ENCODE measurements at places on chromosomes 13 and 19.

DNA sequence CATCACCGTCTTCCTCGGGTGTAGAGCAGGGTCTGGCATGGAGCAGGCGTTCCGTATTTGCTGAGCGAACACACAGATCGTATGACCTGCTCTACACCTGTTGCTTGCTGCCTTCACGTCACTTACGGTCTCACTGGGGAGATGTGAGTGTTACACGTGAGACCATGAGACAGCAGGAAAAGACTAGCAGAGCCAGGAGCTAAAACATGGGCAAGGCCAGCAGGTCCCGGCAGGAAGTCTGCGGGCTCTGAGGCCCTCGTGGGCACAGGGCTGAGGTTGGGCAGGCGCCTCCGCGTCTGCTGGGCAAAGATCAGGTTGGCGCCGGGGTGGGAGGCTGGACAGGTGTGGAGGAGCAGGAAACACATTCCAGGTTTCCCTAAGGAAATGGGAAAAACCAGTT is 19.7 kb upstream of the GTF3A start:
- no peak for DNase-seq

DNA sequence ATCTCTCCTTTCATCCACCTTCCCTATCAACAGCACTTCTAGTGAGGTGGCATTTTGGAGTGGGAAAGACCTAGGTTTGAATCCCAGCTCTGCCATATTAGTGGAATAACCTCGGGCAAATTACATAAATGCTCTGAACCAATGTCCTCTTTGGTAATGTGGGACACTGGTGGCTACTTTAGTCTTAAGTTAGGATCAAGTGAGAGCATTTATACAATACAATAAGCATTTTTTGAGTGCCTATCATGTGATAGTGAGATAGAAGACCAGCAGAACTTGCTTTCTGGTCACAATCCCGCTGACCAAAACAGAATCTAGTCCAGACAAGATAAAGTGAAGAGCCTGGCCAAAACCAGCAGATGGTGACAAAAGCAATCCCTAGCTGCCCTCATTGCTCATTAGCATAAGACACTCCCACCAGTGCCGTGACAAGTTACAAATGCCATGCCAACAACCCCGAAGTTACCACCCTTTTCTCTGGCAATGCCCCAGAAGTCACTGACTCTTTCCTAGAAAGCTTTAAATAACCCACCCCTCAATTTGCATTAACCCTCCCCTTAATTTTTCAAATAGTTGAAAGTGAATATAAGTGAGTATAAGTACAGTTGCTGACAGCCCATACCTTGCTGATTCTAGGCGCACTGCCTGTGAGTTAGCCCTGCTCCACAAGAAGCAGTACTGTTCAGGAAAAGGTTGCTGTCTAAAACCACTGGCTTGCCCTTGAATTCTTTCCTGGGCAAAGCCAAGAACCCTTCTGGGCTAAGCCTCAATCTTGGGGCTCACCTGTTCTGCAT is 28.9 kb upstream of the KPNA3 start:
- DNase-seq: no peak

- no peak for DNase-seq
Measured at GRCh38 chr19:38693380-38694223, 46.2 kb downstream of the ACTN4 start.

GRCh38 chr19:38221421-38221820 is 2.6 kb downstream of the DPF1 start:
- DNase-seq: no peak

GRCh38 chr19:41384351-41384750 is 8.0 kb downstream of the TMEM91 start:
- no peak for DNase-seq

DNA sequence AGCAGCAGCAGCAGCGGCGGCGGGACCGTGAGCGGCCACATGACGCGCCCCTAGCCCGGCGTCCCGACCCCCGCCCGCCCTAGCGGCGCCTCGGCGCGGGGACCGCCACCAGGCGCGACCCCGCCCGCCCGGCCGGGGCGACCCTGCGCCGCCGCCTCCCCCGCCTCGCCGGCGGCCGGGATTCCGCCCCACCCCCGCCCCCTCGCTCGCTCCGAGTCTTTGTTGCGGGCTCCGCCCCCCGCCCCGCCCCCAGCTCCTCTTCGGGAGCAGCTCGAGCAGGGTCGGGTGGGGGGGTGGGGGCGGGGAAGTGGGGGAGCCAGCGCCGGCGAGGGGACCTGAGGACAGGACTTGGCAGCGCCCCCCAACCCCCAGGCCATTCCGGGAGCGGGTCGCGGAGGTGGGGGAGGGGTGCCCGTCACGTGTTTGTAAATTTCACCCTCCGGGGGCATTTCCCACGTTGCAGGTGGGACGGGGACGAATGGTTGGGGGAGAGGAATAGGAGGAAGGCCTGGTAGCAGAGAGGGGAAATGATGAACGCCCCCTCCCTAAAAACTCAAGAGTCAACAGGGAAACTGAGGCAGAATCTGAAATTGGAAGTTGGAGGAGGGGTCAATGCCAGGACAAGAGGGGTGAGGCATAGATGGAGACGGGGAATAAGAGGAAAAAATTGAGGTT is at the start of gene OLFM2:
Gene OLFM2 (minus strand): TSS at position 190 of the 675 bp plus-strand sequence. CDS start 149 bp downstream, at position 41.
- no peak for DNase-seq

DNA sequence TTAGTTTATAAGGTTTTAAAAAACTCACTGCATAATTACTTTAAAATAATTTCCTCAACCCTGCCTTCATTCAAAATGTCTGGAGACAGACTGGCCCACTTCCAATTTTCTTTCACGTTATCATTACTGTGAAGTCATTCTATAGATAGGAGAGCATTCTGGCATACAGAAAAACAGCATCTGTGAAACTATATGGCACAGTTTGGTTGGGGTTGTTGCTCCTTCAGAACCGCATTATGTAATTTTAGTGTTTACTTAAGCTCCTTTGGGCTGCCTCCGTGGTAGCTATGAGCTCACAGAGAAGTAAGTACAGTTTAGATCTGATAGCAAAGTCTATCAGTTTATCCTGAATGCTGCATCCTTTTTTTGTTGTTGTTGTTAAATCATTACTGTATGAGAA is 104.3 kb downstream of the KCNRG start:
- DNase-seq: no peak

DNA sequence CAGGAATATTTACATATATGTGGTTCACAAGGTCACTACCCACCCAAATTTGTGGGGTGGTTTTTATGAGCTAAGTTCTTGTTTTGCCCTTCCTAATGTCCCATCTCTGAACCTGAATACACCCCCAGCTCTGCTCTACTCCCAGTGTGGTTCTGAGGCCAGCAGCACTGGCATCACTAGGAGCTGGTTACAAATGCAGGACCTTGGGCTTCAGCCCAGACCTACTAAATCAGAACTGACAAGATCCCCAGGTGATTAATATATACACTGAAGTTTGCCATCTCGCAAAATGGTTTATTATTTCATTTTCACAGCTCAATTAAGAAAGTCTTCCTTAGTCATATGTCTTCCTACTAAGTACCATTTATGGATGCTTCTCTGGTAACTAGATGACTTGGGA is 67.9 kb downstream of the FOXO1 start:
- no peak for DNase-seq

DNA sequence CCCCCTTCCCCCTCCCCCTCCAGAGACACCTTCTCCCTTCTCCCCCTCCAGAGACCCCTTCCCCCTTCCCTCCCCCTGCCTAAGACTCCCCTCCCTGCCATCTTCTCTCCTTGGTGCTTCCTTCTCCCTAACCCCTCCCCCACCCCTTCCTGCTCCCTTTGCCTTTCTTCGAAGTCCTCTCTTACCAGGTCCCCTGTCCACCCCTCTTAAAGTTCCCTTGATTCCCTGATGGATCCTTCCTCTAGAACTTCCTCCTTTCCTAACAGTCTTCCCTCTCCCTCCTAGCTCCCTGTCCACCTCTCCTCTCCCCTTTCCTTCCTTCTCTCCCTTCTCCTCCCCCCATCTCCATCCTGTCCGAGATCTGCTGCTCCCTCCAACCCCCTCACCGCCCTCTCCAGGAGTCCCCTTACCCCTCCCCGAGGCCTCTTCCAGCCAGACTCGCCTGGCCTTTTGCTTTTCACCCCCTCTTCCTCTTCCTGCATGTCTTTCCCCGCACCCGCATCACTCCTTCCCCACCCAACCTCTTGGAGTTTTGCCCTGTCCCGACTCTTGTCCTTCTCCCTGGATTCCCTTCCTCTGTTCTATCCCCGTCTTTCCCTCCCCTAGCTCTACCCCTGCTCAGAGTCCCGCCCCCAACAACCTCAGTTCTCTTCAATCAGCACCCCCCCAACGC is 3.1 kb downstream of the TNFSF9 start:
- no peak for DNase-seq
